ENCODE measurements at places on chromosomes 5 and 9.

- no peak for DNase-seq
These were observed 2.6 kb upstream of the PFDN1 start for GRCh38 chr5:140305471-140305870.

DNA sequence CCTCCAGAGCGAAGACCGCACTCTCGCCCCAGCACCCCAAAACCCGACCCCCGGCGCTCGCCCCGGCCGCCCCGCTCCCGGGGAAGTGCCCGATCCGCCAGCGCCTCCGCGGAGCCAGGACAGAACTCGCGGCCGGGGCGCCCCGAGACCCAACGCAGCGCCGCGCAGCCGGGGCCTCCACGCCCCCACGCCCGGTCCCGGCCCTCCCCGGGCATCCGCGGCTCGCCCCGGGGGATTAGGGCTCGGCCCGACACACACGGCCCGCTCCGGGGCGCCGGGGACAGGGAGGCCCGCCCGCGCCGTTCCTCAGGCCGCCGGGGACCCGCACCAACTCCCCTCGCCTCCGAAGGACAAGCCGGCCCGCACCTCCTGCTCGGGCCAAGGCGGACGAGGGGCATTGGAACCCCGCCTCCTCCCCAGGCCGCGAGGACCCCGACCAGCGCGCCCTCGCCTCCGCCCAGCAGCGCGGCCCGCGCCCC lies 544 bp downstream of the FNBP1 start:
- no peak for DNase-seq

DNA sequence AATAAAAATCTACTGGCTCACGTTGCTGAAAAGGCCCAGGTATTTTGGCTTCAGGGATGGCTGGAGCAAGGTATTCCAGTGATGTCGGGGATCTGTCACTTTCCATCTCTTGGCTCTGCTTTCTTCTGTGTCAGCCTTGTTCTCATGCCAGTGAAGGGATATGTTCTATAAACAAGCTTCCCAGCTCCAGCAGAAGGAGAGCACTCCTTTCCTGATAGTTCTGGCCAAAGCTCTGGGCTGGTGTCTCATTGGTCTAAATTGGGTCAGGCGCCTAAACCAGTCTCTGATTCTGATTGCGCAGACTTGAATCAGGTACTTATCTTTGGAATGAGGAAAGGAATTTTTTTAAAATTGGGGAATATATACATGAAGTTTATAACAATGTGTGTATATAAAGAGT lies 5.1 kb downstream of the SNX30 start:
- DNase-seq, result no peak

GRCh38 chr5:133790898-133791297 lies 177.5 kb downstream of the C5orf15 start:
- DNase-seq, result no peak

DNA sequence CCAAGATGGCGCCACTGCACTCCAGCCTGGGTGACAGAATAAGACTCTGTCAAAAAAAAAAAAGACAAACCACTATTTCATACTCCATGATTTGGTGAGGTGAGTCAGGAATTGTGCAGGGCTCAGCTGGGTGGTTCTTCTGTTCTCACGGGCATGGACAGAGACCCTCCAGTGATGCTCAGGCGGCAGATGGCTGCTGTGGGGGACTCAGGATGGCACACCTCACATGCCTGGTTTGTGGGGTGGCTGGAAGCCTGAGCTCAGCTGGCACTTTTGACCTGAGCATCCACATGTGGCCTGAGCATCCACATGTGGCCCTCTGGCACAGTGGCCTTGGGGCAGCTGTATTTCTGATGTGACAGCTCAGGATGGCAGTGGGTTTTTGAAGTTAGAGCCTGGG lies 217.2 kb downstream of the IRX2 start:
- no peak for DNase-seq

GRCh38 chr5:34928267-34928666 lies 1.1 kb upstream of the DNAJC21 start:
- DNase-seq, result no peak

- DNase-seq, result no peak
These were observed 232.5 kb upstream of the CCNH start for GRCh38 chr5:87645224-87645623.

DNA sequence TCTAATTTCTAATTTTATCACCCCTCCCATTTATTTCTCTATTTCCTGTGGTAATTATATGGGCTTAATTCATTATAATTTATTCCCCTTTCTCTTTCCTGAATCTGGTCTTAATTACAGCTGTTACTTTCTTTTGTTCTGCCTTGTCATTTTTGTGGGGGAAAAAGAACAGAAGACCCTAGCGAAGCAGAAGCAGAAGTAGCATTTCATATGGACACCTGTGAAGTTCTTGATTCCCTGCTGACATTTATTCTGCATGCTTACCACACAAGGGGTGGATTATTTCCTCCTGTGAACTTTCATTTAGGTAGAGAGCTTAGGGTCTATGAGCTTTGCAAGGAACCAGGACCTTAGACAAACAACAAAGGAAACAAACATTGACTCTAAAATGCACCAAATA lies 33.3 kb downstream of the GAPT start:
- no peak for DNase-seq

GRCh38 chr5:100566382-100567141 lies 31.4 kb downstream of the FAM174A start:
- DNase-seq, result no peak

GRCh38 chr5:170131235-170131634 lies 25.5 kb downstream of the FOXI1 start:
- no peak for DNase-seq

DNA sequence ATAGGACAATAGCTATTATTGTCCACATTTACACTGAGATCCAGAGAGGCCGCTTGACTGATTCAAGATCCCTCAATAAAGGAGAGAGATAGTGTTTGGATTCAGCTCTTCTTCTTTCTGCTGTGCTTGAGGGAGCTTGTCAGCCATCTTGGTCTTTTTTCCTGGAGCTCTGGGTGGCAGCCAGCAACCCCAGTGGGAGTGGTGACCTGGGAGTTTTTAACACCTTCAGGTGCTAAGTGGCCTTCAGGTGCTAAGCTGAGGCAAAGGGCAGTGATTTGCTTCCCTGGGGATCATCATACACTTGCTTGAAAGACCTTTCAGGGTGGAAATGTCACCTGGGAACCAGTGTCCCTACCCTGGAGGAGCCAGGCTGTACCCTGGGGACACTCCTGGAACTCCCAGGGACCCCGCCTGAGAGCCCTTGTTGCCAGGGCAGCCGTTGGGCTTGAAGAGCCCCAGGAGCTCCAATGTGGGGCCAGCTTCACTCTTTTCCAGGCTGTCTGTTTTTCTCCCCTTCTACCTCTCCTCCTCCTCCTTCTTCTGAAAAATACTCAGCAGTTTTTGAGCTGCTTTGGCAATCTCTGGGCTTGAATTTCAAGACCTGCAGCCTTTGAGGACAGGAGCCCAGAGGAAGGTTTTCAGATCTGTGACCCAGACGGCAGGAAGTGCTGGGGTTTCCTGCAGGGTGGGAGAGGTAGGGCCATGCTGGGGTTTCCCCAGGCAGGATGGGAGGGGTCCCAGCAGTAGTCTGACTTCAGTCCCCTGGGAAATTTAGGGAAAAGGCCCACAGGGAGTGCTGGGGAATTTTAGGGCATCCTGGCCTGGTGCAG lies 59.7 kb downstream of the FGF18 start:
- no peak for DNase-seq

DNA sequence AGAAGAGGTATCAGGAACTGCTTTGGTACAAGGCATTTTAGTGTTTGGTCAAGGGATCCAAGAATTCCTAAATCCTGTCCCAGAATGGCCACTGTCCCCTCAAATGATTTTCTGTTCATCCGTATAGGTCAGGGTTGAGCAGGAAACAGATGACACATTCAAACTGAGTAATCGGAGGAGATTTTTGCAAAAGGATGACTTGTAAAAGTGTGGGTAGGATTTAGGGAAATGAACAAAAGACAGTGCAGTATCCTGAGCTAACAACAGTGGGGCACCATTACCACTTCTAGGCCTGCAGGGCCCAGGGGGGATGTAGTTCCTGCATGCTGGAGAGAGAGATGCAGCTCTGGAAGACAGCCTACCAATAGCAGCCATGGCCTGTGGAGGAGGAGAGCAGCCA lies 290.1 kb downstream of the ZSWIM6 start:
- DNase-seq, result no peak

DNA sequence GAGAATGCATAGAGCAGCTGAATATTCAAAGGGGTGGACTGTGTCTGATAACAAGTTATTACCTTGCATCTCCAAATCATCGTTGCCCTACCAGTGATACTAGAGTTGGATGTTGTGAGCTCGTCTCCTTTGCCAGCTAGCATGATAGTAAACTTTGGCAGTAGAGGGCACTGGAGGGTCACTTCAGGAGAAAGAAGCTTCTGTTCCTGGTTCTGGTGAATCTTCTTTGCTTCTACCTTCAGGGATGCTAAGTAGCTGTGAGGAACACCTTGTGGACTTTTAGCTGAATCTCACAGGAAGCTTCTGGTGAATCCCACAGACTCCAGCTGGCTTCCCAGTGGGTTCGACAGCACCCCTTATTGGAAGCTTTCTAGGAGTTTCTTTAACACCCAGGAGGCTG lies 626.6 kb upstream of the SGCD start:
- no peak for DNase-seq

DNA sequence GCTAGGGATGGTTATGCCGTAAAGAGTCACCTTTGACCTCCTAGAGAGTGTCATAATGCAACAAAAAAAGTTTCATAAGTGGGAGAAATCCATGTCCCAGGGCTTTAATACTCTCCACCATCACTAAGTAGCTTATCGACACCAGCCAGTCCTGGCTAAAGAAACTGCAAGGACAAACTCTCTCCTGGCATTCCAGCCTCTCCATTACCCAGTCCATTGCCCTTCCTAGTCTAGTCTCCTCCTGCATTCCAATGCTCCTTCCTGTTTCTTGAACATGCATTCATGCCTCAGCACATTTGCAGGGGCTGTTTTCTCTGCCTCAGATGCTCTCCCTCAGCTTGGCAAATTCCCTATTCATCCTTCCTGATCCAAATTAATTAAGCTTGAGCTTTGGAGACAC lies 364.1 kb downstream of the BRINP1 start:
- no peak for DNase-seq

DNA sequence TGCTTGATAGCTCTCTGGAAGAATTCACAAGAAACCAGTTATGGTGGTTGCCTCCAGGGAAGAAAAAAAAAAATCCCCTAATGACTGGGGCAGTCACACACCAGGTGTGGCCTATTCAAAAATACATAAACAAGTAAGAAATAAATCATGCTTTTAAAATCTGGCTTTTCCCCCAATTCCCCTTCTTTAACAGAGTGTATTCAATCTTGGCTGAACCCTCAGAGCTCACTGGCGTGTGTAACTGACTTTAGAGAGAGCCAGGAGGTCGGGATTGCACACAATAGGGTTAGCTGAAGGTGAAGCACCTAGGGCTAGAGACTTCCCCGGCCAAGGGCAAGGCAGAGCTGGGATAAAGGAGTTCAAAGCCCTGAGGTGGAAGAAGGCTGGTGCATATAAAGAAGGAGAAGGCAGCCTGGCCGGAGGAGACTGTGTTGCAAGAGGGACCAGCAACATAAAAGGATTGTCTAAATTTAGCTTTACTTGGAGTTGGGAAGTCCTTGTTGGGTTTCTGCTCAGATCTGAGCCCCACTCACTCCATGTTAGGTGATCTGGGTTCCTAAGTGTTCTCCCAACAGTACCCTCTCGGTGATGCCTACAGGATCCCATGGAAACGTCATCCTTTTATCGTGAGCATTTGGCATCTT lies 19.7 kb downstream of the FNBP1 start:
- DNase-seq, result no peak

DNA sequence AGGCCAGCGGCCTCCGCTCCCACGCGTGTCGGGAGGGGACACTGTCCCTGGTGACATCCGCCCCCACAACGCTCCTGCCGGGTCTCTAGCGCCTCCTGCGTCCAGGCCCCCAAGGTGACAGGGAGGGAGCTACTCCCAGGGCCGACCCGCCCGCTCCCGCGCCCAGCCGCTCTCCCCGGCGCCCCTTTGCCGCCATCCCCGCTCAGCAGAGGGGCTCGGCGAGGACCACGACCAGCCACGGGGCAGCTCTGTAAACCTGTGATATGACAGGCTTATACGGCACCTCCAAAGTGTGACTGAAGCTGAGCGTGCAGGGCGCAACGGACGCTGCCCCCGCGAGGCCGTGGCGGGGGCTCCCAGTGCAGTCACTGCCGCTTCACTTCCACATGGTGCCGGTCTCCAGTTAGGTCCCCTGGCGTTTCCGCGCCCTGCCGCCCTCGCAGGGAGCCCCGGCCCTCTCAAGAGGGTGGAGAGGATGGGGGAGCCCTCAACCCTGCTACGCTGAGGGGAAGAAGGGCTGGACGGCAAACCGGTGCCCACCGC lies 978 bp upstream of the ADCY2 start:
- DNase-seq, result no peak

GRCh38 chr9:130128251-130128650 lies 44.0 kb upstream of the NCS1 start:
- peak; percentile 33 for DNase-seq

DNA sequence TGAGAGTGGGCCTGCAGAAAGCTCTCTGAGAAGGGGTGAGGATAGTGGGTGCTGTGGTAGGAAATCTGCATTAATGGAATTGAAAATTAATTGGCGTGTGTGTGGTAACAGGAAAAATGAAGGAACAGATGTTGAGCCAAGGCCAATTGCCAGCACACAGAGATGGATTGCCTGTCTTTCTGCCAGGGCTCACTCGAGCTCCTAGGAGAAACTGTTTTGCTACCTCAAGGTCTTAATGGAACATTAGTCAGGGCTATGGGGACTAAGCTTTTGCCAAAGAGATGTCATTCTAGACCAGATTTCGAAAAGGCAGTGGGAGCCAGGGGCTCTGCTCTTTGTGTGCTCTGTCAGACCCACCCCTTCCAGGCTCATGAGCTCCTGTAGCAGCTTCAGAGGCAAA lies 124.0 kb upstream of the EFNA5 start:
- DNase-seq, result no peak

All from stimulated activated CD4-positive, alpha-beta T cell treated with anti-CD3 and anti-CD28 coated beads, Interleukin-12 subunit alpha, Interleukin-12 subunit beta, amount 100 ng/mL, for 24 hours (primary cell).